ENCODE measurements at places on chromosomes 2 and 18.

DNA sequence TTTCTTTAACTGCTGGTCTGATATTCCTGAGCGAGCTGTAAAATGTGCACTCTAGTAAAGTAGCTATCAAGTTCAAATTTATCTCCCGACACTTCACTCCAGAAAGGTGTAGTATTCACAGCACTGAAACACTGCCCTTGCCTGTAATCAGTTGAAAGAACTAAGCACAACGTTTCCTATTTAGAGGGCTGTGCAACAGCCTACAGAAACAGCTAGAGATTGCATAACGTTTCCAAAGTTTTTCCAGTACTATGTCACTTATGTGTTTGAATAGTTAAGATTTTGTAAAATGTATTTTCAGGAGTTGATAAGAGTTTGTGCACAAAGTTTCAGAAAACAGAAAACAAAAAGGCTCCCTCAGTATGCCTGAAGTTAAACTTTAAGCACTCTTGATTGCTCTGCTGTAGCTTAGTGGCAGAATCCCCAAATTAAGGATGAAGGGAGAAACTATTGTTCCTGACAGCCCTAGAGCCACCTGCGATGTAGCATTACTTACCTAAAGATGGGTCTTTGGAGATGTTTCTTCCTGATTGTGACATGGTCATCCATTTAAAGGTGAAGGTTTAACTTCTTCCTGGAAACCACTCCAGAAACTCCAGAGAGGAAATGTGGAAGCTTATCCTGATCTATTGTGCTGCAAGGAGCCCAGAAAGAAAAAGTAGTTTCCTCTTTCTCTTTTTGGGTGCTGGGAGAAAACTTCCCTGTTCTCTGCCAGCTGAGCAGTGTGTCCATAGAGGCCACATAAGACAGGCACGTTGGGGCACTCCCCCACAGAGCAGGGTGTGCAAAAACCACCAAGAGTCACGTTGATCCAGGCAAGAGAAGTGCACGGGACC is 536 bp downstream of the PDE1A start:
- H3K36me3 ChIP-seq = no peaks in the 10 kb centered on the region
- H3K27me3 ChIP-seq = no peaks in the 10 kb centered on the region
- DNase-seq = peak; percentile 58
- peaks cover 11% of the 10 kb centered on the region for H3K4me1 ChIP-seq

GRCh38 chr2:191637182-191638078 is 40.5 kb upstream of the NABP1 start:
- DNase-seq = peak; percentile 44
- no peaks in the 10 kb centered on the region for H3K27me3 ChIP-seq
- H3K4me3 ChIP-seq = no peak overlapping the region
- H3K4me1 ChIP-seq = no peaks in the 10 kb centered on the region

DNA sequence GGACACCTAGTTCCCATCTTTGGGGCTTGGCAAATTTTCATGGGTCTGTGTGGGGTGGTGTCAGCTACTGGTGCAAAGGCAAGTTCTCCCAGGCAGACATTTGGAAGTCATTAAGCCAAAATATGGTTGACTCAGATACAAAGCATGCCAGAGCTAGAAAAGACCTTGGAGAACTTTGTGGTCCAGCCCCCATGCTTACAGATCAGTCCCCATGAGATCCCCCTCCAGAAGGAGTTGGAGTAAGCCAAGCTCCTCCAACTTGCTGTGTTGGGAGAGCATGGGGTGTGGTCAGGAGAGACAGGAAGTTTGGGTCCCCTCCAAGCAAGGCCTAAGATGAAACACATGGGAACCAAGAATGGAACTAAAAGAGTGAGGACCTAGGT is 224.5 kb downstream of the CYP26B1 start:
- H3K27ac ChIP-seq = no peak overlapping the region
- no peaks in the 10 kb centered on the region for H3K4me1 ChIP-seq
- no peaks in the 10 kb centered on the region for H3K36me3 ChIP-seq
- no peak overlapping the region for H3K4me3 ChIP-seq

DNA sequence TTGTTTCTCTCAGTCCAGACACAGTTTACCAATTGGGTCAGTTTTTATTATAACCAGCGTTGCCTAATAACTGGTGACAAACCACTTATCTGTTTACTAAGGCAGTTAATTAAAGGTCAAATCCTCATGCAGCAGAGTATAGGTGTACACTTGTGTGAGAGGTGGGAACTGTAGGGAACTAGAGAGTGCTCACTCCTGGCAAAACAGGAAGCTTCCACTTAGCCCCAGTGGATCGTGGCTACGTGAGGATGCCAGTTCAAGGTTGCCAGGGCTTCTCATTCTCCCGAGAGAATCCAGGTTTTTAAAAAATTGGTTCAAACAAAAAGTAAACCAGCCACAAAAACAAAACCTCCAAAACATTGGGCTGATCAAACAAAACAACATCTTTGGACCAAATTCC is 8.1 kb downstream of the CYBRD1 start:
- H3K27me3 ChIP-seq = no peaks in the 10 kb centered on the region
- DNase-seq = no peak
- H3K27ac ChIP-seq = no peak overlapping the region
- H3K4me3 ChIP-seq = no peak overlapping the region
- H3K4me1 ChIP-seq = no peaks in the 10 kb centered on the region

DNA sequence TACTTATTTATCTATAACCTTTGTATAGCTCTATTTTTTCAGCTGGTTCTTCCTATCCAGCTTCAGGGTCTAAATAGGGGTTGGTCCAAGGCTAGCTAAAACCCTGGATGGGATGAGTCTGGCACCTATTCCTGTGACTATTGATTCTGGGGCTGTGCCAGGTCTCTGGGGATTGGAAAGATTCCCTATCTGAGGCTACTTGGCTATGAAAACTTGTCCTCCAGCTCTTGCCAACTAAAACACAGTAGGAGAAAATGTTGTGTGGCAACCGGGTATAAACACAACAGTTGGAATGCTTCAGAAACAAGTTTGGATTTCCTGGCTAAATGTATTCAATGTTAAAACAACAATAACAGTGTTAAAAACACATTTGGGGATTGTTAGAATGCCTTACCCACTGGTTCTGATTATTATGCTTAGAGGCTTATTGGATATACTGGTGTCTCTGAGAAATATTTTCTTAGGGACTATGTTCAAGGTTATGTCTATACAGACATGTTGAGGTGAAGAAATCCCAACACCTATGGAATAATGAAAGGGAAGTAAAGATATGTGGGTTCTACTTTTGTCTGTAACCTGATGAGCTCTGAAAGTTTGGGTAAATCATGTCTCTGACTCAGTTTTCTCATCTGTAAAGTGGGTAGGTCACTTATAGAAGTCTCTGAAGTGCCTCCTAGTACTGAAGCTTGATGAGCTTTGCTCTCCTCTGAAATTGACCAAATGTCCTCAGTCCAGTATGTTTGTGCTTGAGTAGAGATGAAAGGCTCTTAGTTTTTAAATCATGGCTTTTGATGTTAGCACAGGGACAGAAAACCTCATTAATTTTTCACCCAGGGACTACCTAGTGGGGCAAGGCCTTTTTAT is 460.7 kb downstream of the MTX2 start:
- no peaks in the 10 kb centered on the region for H3K27me3 ChIP-seq
- peaks cover 3% of the 10 kb centered on the region for H3K4me1 ChIP-seq
- no peaks in the 10 kb centered on the region for H3K36me3 ChIP-seq
- H3K27ac ChIP-seq = no peak overlapping the region
- no peak for DNase-seq
- no peak overlapping the region for H3K4me3 ChIP-seq

GRCh38 chr2:24169023-24169422 is 5.8 kb upstream of the FAM228A start:
- H3K27me3 ChIP-seq = no peaks in the 10 kb centered on the region
- no peaks in the 10 kb centered on the region for H3K4me1 ChIP-seq
- DNase-seq = no peak
- H3K36me3 ChIP-seq = no peaks in the 10 kb centered on the region
- H3K27ac ChIP-seq = no peak overlapping the region

- H3K27me3 ChIP-seq = no peaks in the 10 kb centered on the region
- no peak overlapping the region for H3K4me3 ChIP-seq
- no peaks in the 10 kb centered on the region for H3K4me1 ChIP-seq
- DNase-seq = peak; percentile 90
These were observed 3.1 kb upstream of the KYNU start for GRCh38 chr2:142874293-142874814.

DNA sequence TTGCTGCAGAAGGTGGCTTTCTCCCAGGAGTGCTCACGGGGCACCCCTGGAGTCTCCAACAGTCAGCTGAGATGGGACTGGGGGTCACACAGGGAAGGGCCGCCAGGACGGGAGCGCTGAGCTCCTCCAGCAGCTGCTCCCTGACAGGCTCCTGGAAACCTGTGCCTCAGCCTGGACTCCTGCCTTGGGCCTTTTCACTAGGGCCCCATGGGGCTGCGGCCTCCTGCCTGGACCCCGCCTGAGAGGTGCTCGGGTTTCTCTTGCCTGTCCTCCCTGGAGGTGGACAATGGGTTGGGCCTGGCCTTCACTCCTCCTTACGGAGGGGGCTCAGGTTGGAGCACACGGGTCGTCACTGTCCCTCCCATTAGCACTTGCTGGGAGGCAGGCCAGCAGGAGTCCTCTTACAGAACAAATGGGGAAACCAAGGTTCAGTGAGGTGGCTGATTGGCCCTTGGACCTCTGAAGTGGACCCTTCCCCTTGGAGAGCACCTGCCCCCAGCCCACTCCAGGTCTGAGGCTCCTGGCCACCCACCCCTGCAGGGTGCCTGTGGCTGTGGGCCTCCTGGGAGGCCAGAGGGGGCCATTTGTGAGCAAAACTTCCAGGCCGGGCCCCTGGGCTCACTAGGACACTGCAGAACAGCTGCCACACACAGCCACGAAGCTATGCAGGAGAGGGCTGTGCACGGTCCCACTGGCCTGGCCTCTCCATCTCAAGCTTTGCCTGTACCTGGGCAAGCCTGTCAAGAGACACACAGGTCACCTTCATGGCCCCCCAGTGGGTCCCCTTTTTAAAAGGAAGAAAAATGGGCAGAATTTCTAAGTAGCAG is 57.1 kb upstream of the ODC1 start:
- H3K4me3 ChIP-seq = no peak overlapping the region
- H3K36me3 ChIP-seq = no peaks in the 10 kb centered on the region
- no peak for DNase-seq
- H3K27me3 ChIP-seq = no peaks in the 10 kb centered on the region

DNA sequence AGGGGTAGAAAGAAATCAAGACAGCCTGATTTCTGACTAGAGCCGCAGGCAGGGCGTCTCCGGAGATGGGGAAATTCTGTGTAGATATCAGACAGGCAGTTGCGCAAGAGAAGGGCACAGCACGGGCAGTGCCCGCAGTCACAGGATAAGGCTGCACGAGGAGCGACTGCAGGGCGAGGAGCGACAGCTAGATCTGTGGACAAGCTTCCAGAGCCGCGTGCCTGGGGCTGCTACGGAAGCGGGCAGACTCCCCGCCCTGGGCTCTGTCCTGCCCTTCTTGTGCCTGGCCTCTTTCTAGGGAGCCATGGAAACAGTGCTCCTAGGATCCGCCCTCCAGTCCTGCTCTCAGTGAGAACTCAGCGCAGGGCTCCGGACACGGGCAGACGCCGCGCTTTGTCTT is 12.6 kb downstream of the MC5R start:
- no peak overlapping the region for H3K27ac ChIP-seq
- H3K4me1 ChIP-seq = no peaks in the 10 kb centered on the region
- no peak overlapping the region for H3K4me3 ChIP-seq
- DNase-seq = no peak

- H3K4me3 ChIP-seq = no peak overlapping the region
- H3K36me3 ChIP-seq = no peaks in the 10 kb centered on the region
- H3K4me1 ChIP-seq = no peaks in the 10 kb centered on the region
- no peak overlapping the region for H3K27ac ChIP-seq
- no peaks in the 10 kb centered on the region for H3K27me3 ChIP-seq
- DNase-seq = no peak
These were observed 13.1 kb upstream of the MFF start for GRCh38 chr2:227311861-227312506.

DNA sequence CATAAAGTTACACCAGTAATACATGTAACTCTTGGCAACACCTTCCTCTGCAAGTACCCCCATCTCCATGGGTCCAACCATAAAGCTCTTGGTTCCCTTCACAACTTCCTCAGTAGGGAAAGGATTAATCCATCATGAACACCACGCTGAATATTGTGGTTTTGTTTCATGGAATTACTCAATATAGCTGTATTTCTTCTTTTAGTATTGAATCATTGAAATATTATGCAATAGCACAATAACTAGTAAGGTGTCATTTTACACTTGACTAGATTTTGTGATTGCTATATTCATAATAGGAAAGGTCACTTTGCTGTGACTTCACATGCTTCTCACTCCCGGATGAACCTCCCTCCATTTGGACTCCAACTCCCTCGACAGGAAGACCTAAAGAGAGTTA is 29.7 kb upstream of the PID1 start:
- H3K27me3 ChIP-seq = no peaks in the 10 kb centered on the region
- DNase-seq = no peak
- no peaks in the 10 kb centered on the region for H3K4me1 ChIP-seq

All from cardiac muscle cell (in vitro differentiated cells and primary cell).